ENCODE measurements at places on chromosomes 6 and 20.

DNA sequence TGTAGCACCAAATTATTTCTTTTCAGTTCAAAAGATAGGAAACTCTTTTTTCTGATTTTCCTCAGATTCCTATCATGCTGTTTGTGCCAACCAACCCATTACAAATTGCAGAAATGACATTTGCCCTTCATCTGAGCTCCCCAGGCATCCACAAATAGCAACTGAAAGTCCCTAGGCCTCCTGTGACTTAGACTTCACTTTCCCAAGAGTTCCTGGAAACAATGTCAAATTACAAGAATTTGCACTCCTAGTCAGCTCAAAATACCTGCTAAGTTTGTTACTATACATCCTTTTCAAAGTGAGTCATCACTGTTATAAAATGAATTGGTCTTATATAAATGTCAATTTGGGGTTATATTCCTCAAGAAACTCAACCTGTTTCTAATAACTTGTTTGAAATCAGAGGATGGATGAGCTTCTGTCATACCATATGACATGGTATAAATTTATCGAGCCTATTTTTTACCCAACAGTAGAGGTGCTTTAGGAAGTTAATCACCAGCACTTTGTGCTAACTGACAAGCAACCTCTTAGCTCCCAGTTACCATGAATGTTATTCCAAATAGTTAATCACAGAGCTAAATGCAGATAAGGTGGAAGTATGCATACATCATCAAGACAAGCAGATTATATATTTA, 256.5 kb downstream of the HACE1 start:
- no peaks in the 10 kb centered on the region for H3K36me3 ChIP-seq
- no peak overlapping the region for H3K27ac ChIP-seq
- no peaks in the 10 kb centered on the region for H3K27me3 ChIP-seq
- H3K4me3 ChIP-seq = no peak overlapping the region

GRCh38 chr6:154974485-154975149, 20.5 kb upstream of the TIAM2 start:
- no peak for DNase-seq
- no peaks in the 10 kb centered on the region for H3K36me3 ChIP-seq
- H3K27me3 ChIP-seq = no peaks in the 10 kb centered on the region
- no peaks in the 10 kb centered on the region for H3K4me1 ChIP-seq
- no peak overlapping the region for H3K4me3 ChIP-seq
- H3K27ac ChIP-seq = no peak overlapping the region

- H3K4me3 ChIP-seq = no peak overlapping the region
- no peak for DNase-seq
- peaks cover 12% of the 10 kb centered on the region for H3K27me3 ChIP-seq
- H3K27ac ChIP-seq = no peak overlapping the region
- peaks cover 18% of the 10 kb centered on the region for H3K4me1 ChIP-seq
- no peaks in the 10 kb centered on the region for H3K36me3 ChIP-seq
Observed at GRCh38 chr6:159045801-159046200, 1.0 kb upstream of the TAGAP start.

DNA sequence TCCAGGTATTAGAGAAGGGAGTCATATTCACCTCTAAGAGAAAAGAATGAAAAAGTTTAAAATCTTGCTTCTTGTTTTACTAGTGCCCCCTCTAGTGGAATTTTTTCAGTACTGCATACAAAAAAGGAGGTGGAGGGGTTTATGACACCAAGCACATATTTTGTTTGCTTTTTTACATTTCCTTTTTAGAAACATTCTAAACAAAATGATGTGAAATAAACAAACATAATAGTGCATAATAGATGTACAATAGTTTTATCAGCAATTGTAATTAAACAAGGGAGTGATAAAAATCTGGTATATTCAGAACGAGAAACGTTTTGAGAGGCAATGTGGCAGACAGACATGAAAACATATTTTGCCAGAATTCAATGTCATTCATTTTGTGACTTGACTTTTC, 111.0 kb upstream of the TFAP2D start:
- no peaks in the 10 kb centered on the region for H3K27me3 ChIP-seq
- H3K36me3 ChIP-seq = no peaks in the 10 kb centered on the region
- H3K4me3 ChIP-seq = no peak overlapping the region
- DNase-seq = peak; percentile 20

- H3K36me3 ChIP-seq = peaks cover 14% of the 10 kb centered on the region
- no peak for DNase-seq
- H3K27me3 ChIP-seq = peaks cover 17% of the 10 kb centered on the region
Observed at GRCh38 chr6:167115054-167115453, 7.8 kb upstream of the CCR6 start.

DNA sequence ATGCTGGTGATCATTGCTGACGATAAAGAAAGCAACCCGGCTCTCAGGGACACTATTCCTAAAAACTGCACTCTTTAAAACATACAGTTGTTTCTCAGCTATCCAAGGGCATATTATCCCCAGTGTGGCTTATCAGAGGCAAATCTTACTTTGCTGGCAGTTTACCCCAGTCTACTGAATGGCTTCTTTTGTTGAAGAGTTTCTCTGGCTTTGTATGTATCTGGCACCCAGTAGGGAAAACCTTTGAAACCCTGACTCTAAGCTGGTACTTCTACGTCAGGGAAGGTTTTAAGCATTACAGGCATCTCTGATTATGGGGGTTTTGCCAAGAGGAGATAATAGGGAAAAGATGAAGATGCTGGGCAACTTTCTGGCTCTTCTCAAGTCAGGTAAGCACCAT, 637.6 kb upstream of the CHD6 start:
- H3K36me3 ChIP-seq = no peaks in the 10 kb centered on the region
- peaks cover 13% of the 10 kb centered on the region for H3K27me3 ChIP-seq
- H3K4me1 ChIP-seq = no peaks in the 10 kb centered on the region
- no peak for DNase-seq
- no peak overlapping the region for H3K27ac ChIP-seq

DNA sequence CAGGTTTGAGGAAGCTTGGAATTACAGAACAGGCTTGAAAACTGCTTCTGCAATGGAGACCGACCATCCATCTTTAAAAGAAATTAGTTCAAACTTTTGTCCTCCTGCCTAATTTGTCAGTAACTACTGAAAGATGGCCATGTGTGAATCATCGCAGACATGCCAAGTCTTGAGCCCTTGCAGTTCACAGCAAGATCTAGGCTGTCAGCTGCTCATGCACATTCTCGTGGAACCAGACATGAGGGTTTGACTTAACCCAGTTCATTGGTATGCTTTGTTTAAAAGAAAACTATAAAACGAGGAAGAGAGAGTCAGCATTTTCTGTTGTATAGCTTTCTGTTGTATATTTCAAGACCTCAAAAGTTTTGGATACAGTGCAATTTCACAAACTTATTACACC, 74.0 kb upstream of the SAMD5 start:
- peaks cover 7% of the 10 kb centered on the region for H3K27me3 ChIP-seq
- H3K36me3 ChIP-seq = no peaks in the 10 kb centered on the region
- no peak for DNase-seq
- no peak overlapping the region for H3K4me3 ChIP-seq
- H3K27ac ChIP-seq = no peak overlapping the region

- no peaks in the 10 kb centered on the region for H3K36me3 ChIP-seq
- no peak for DNase-seq
- H3K27me3 ChIP-seq = peaks cover 13% of the 10 kb centered on the region
- no peak overlapping the region for H3K27ac ChIP-seq
- H3K4me1 ChIP-seq = no peaks in the 10 kb centered on the region
Observed at GRCh38 chr20:20089018-20089417, 36.7 kb downstream of the CFAP61 start.

GRCh38 chr20:56249244-56249955, 868 bp downstream of the MC3R start:
- H3K4me1 ChIP-seq = no peaks in the 10 kb centered on the region
- DNase-seq = peak; percentile 44
- no peak overlapping the region for H3K27ac ChIP-seq

DNA sequence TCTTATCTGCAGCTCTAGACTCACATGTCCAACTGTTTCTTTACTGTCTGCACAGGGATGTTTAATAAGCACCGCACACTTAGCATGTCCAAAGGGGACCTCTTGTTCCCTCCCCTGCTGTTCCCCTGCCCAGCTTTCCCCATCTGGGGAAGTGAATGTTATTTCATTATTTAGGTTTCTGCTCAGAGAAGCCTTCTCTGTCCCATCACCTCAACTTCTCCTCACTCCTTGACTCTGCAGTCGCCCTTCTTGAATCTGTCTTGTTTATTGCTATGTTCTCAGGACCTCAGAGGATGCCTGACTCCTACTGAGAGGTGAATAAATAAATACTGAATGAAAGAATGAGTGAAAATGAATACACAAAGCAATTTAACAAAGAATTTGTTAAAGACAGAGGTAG, 121.0 kb downstream of the SASH1 start:
- H3K4me3 ChIP-seq = no peak overlapping the region
- peaks cover 3% of the 10 kb centered on the region for H3K27me3 ChIP-seq
- peaks cover 6% of the 10 kb centered on the region for H3K36me3 ChIP-seq
- DNase-seq = no peak

DNA sequence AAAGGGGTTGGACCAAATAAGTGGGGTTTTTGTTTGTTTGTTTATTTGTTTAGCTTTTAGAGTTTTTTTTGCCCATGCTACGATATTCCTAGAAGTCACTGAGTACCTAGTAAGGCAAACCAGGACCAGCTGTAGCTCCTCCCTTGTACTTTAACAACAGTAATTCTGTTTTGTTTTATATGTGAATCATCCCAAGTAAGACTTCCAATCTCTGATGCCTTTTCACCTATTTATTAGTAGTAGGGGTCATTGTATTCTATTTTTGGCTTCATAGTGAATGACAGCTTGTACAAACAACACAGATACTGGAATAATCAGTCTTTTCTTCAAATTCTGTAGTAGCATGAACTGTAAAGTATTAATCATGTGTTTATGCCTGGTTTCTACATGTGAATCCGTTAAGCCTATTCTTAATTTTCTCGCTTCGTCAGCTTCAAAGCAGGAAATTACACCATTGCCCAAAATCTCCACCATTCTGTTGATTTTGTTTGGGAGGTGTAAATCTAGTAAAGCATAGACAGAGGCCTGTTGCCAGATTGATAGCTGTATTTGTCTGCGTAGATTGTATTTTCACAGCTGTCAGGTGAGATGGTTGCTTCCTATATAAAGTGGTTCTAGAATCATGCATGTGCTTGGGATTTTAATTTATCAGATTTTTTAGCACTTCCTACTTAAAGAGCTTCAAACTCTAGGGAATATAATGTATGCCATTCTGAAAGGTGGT, 151.5 kb upstream of the FLRT3 start:
- H3K4me3 ChIP-seq = no peak overlapping the region
- H3K4me1 ChIP-seq = peaks cover 4% of the 10 kb centered on the region
- H3K36me3 ChIP-seq = no peaks in the 10 kb centered on the region
- H3K27ac ChIP-seq = no peak overlapping the region

DNA sequence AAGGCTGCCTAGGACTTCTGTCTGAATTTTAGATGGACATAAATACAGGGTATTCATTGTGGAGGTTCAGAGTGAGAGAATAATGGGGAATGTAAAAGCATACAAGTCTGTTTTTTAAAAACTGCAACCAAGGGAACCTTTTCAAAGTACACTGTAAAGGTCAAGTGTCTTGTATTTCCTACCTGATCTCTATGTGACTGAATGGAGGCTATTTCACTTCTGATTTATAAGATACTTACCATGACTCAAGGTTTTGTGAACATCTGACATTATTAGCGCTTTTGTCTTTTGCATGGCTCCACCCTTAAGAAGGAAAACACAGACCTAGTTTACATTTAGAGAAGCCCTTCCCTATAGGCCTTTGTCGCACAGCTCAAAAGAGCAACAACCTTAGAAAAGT, 126.5 kb downstream of the ZFAND3 start:
- H3K4me1 ChIP-seq = no peaks in the 10 kb centered on the region
- H3K4me3 ChIP-seq = no peak overlapping the region
- H3K36me3 ChIP-seq = peaks cover 33% of the 10 kb centered on the region
- H3K27me3 ChIP-seq = no peaks in the 10 kb centered on the region
- peak overlapping the region; percentile 64 for H3K27ac ChIP-seq
- no peak for DNase-seq

DNA sequence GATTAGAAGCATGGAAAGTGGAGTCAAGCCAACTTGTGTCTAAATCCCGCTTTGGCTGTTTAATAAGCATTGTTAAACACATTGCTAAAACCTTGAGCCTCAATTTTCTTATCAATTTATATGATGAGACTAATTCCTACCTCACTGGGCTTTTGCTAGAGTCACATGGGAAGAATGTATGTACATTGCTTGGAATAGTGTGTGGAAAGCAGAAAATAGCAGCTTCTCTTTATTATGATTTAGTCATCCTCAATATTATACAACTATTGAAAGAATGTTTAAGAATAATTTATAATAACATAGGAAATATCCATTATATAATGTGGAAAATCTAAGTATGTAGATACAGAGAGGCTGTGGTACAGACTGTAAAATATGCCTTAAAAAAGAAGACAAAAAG, 313.0 kb upstream of the CDYL start:
- no peak overlapping the region for H3K4me3 ChIP-seq
- peaks cover 47% of the 10 kb centered on the region for H3K4me1 ChIP-seq
- H3K36me3 ChIP-seq = no peaks in the 10 kb centered on the region
- no peak overlapping the region for H3K27ac ChIP-seq

GRCh38 chr6:35148167-35148741, 7.1 kb upstream of the TCP11 start:
- peak; percentile 34 for DNase-seq
- H3K27ac ChIP-seq = peak overlapping the region; percentile 80
- H3K4me1 ChIP-seq = peaks cover 39% of the 10 kb centered on the region
- H3K27me3 ChIP-seq = peaks cover 5% of the 10 kb centered on the region
- H3K4me3 ChIP-seq = peak overlapping the region; percentile 66
- H3K36me3 ChIP-seq = no peaks in the 10 kb centered on the region

- H3K4me3 ChIP-seq = peak overlapping the region; percentile 88
- H3K27ac ChIP-seq = no peak overlapping the region
- H3K4me1 ChIP-seq = peaks cover 68% of the 10 kb centered on the region
- no peak for DNase-seq
- H3K36me3 ChIP-seq = peaks cover 5% of the 10 kb centered on the region
- H3K27me3 ChIP-seq = no peaks in the 10 kb centered on the region
Observed at GRCh38 chr20:44520881-44521280, 989 bp downstream of the SERINC3 start.

DNA sequence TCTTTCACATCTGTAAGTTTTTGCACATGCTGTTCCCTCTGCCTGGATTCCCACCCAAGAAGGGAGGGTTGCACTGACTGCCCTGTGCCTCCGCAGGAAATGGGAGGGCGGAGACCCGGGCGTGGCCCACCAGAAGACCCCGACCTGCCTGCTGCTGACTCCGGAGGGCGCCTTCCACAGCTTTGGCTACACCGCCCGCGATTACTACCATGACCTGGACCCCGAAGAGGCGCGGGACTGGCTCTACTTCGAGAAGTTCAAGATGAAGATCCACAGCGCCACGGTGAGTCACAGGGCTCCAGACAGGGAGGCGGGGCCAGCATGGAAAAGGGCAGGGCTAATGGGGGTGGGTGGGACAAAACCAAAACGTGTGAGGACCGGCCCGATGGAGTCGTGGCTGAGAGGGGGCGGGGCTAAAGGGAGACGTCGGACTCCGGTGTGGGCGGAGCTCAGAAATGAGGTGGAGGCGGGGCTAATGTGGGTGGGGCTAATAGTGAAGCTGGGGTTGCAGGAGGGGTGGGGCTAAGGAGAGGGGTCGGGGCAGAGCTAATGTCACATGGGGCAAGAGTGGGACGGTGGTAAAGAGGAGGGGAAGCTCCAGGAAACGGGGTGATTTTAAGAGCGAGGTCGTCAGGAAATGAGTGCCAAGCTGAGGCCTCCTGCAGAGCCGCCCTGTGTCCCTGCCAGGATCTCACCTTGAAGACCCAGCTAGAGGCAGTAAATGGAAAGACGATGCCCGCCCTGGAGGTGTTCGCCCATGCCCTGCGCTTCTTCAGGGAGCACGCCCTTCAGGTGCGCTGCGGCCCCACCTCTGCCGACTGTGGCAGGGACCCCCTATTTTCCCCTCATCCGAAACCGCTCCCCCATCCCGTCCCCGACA, 12.6 kb downstream of the HSPA12B start:
- H3K27me3 ChIP-seq = peaks cover 54% of the 10 kb centered on the region
- H3K36me3 ChIP-seq = peaks cover 37% of the 10 kb centered on the region
- peak overlapping the region; percentile 79 for H3K4me3 ChIP-seq
- H3K4me1 ChIP-seq = peaks cover 18% of the 10 kb centered on the region

Data from nephron progenitor cell (in vitro differentiated cells).